ENCODE measurements at places on chromosomes 1 and 21. TPM values are rescaled to one million over a fixed set of nuclear protein-coding genes. Genes with fewer than 3 reads are reported as not detected.

DNA sequence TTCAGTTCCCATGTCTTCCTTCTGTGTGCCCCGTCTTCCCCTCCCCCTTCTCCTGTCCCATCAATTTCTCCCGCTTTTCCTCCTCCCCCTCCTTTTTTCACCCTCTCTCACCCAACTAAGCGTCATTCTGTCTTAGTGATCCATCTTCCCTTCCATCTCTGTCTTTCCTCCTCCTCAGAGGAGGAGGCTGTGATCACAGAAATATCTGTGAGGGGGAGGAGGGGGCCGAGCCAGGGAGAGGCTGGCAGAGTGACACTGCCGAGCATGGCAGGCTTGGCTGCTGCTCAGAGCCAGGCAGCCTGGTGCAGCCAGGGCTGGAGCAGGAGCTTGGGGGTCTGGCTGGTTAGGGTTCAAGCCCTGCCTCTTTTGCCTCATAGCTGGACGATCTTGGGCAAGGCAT lies 7.6 kb downstream of the HTR6 start:
- no peak for DNase-seq

ATPAF1 gene
- 19.7 TPM for total RNA-seq

DNA sequence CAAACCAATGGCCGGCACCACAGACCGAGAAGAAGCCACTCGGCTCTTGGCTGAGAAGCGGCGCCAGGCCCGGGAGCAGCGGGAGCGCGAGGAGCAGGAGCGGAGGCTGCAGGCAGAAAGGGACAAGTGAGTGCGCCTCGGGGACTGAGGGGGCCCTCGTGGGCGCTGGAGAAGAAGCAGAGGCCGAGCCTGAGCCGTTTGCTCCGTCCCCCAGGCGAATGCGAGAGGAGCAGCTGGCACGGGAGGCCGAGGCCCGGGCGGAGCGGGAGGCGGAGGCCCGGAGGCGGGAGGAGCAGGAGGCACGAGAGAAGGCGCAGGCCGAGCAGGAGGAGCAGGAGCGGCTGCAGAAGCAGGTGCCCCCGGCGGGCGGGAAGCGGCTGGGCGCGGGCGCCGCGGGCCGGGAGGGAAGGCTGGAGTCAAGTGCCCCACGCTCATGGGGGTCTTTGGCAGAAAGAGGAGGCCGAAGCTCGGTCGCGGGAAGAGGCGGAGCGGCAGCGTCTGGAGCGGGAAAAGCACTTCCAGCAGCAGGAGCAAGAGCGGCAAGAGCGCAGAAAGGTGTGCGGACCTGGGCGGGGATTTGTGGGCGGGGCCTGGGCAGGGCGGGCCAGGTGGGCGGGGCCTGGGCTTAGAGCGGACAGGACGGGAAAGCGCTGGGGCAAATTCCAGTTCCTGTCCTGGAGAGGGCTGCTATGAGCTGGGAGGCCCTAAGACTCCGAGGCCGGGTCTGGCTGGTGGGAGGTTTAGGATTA lies 22.7 kb downstream of the MAP7D1 start:
- no peak for DNase-seq

DNA sequence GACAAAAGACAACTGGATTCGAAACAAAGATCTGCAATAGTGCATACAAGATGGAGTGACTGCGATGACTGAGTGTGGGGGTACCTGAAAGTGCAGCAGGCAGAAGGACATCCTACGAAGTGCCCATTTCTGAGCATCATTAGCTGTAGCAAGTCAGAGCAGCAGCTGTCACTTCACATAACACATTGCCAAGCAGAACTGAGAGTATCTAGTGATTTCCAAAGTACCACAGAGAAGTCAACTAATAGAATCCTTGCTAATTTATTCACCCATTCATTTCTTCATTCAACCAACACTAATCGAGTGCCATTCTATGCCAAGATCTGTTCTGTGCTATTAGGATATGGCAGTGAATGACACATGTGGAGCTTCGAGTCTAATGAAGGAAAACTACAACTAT lies 31.6 kb upstream of the CAMSAP2 start:
- no peak for DNase-seq

DNA sequence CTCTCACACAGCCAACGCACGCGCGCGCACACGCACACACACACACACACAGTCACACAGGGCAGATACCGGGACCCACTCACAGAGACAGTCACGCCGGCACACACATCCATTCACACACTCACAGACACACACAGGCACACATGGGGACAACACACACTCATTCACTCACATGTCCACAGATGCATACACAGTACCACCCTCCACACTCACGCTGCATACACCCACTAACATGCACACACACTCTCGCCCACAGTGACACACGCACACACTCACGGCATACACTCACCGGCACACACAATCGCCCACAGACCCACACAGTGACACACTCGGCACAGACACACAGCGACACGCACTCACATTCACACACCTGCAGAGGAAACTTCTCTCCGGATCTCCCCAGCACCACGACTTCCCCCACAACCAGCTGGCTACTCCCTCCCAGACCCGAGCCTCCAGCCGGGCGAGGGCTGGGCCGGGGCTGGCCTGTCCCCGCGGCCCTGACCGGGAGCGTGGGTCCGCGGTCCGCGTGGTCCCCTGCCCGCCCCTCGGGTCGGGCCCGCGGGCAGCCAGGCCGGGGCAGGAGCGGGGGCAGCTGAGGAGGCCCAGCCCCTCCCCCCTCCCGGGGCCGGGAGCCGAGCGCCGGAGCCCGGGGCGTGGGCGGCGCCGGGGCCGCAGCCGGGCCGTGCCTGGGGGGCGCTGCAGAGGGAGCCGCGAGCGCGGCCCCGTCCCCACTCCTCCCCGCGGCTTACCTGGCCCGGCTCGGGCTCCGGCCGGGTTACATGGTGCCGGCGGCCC lies 552 bp downstream of the DLGAP3 start:
- DNase-seq: no peak

OR6K3 gene
- total RNA-seq: not detected

RGSL1 gene
- not detected for total RNA-seq

DNA sequence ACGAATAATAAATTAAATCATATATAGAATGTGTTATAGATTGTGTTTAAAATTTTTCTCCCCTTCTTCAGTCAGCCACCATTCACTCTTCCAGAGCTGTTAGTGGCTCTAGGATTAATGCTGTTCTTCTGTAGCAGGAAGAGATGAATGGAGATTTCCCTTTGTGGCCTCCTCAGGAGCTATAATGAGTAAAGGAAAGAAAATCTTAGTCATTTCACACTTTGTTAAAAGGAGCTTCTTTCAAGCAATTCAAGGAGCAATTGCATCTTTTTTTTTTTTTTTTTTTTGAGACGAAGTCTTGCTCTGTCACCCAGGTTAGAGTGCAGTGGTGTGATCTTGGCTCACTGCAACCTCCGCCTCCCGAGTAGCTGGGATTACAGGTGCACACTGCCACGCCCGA lies 23.7 kb upstream of the TMCO2 start:
- DNase-seq: no peak

KRTAP22-1 gene
- not detected for total RNA-seq

MATN1 gene
- 3.7 TPM for total RNA-seq

DNA sequence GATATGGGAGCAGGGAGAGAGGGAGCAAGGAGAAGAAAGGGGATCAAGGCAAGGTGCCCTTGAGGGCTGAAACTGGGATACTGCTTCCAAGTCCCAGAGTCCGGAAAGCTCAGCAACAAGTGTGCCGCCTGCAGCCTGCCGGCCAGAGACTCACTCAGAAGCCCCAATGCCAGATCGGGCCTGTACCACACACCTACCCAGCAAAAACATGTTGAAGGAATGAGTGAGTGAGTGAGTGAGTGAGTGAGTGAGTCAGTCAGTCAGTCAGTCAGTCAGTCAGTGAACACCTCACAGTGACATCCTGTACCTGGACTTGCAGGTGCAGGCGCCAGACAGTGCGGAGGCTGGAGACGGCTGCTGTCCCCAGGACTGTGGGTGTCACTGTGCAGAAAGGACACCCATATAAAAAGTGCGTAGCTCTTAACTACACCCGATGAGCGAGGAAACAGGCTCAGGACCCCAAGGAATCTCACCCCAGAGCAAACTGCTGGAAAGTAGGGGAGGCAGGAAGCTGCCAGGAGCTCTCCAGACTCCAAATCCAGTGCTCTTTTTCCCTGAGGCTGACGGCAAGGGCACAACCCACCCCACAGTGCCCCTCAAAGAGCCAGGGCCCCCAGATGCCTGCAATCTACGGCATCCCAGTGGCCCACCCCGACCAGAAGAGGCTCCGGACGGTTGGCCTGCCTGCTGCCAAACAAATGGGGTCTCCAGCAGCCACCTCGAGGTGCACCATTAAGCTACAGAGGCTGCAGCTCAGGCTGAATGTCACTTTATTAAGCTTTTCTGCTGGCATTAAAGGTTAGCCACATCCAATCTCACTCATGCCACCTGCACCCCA lies 261.7 kb downstream of the NPHP4 start:
- no peak for DNase-seq

DNA sequence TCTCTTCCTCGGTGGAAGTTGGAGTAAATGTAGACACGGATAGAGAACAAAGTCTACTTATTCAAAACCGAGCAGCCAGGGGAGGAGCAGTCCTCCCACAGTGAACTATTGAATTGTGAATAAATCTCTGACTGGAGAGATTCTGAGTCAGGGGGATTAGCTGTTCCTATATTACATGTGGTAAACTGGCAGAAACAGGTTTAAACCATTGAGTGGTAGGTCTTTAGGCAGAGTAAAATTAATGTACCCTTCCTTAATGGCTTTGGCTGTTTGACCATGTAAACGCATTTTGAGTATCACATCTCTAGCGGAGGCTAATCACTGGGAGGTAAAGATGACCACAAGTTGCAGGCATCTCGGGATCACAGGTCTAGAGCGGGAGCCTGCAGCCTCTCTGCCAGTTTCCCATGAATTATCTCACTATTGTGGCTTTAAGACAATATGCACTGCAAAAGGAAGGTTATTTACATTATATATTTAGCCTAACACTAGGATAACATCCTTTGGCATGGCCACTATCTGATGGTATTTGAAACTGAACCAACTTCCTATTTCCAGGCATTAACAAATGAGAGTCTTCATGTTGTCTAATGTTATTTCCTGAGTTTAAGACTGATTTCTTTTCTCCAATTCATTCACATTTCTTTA lies 7.9 kb upstream of the DISC1 start:
- no peak for DNase-seq

NR5A2 gene
- total RNA-seq: not detected

- DNase-seq: no peak
These were observed 82.7 kb downstream of the LRRC8D start for GRCh38 chr1:89903550-89903949.

SLC25A34 gene
- total RNA-seq: 1.9 TPM

RSPH1 gene
- not detected for total RNA-seq

DNA sequence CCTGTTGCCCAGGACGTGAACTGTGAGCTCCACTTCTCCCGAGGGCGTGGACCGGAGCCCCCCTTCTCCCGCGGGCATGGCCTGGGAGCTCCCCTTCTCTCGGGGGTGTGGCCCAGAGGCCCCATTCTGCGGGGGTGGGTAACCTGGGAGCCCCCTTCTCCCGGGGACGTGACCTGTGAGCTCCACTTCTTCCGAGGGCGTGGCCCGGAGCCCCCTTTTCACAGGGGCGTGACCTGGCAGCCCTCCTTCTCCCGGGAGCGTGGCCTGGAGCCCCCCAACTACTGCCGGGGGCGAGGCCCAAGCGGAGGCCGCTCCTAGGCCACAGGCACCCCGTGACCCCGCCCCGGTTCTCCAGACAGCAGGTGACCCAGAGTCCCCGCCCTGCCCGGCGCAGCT lies 320 bp downstream of the C1orf174 start:
- DNase-seq: no peak

DNA sequence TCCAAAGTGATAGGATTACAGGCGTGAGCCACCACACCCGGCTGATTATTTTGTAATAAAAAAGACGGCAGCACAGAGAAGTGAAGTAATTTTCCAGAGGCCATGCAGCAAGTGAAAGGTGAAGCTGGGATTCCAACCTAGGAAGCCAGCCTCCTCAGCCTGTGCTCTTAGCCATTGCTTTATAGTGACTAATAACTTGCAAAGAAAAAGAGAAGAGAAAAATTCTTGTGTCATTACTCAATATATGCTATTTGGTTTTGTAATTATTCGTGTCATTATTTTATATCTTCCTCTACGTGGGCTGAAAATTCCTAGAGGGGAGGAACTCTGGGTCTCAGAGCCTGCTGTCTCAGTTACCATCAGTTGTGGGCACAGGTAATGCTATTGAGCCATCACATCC lies 1.6 kb upstream of the IER5 start:
- DNase-seq: no peak

KDF1 gene
- total RNA-seq: 1.3 TPM

DNA sequence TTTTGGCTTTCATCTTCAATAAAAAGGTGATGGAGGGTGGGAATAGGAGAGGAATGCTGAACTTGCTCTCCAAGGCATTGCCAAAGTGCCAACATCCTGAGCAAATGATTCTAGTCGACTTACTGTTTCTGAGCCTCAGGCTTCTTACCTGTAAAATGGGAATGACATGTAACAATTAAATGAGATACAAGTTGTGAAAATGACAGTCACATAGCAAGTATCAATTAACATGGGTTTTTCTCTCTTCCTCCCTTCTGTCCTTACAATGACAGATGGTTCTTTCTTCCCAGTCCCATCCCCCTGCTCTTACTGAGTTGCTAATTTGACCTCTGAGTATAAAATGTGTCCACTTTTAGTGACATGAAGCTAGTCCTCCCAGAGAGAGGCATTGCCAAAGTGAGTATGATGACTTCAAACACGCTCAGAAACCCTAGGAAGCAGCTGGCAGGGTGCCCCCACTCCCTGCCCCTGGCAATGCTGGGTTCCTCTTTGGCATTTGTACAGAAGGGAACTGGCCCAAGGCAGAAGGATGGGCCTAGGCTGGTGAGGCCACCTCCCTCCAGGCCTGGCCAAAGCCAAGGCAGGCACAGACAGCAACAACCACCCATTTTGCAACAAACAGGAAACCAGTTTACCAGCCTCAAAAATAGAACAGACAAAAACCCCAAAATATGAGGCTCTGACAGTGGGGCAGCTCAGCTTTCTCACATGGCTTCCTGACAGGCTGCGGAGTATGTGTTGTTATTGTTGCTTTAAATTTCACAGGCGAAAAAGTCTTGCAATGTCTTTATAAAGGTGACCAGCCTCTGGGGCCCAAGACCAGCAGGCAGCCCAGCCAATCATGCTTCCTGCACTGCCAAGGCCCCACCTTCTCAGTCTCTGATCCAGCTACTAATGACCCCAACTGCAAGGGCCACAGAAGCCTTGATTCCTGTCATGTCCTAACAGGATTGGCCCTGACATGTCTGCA lies 115.9 kb downstream of the HIVEP3 start:
- no peak for DNase-seq

GRCh38 chr1:54069791-54070170 lies 16.4 kb downstream of the TCEANC2 start:
- no peak for DNase-seq

GRCh38 chr1:162319493-162320175 lies 57.0 kb downstream of the SPATA46 start:
- no peak for DNase-seq

HSPA6 gene
- 0.27 TPM for total RNA-seq

GRCh38 chr1:221573756-221574155 lies 168.1 kb downstream of the DUSP10 start:
- DNase-seq: no peak

GRCh38 chr1:234926559-234927311 lies 201.9 kb downstream of the TOMM20 start:
- DNase-seq: no peak

KCNN3 gene
- 0.29 TPM for total RNA-seq

- DNase-seq: no peak
These were observed 8.0 kb upstream of the ANGPTL3 start for GRCh38 chr1:62589321-62589720.

- DNase-seq: no peak
These were observed 6.9 kb upstream of the CDC42BPA start for GRCh38 chr1:227325156-227325555.

OR2T35 gene
- not detected for total RNA-seq
